ENCODE measurements at places on chromosomes 4 and X.

DNA sequence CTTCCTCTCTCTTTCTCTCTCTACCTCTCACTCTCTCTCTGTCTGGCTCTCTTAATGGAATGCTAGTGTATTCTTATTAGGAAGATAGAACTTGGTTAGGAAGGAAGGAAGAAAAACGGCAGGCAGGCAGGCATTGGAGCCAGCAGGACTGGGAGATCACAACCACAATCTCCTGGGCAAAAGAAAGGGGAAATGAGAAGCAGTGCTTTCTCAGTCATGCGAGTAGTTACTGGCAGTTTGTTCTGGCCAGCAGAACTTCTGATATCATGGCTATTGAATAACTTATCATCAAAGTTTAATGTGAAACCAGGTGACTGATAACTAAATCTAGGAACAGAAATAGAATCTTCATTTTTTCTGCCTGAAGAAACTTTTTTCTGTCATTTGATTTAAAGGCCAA, 60.9 kb upstream of the PAGE1 start:
- H3K27me3 ChIP-seq, result no peaks in the 10 kb centered on the region
- no peak overlapping the region for H3K27ac ChIP-seq
- no peak overlapping the region for H3K4me3 ChIP-seq
- H3K4me1 ChIP-seq, result no peaks in the 10 kb centered on the region

DNA sequence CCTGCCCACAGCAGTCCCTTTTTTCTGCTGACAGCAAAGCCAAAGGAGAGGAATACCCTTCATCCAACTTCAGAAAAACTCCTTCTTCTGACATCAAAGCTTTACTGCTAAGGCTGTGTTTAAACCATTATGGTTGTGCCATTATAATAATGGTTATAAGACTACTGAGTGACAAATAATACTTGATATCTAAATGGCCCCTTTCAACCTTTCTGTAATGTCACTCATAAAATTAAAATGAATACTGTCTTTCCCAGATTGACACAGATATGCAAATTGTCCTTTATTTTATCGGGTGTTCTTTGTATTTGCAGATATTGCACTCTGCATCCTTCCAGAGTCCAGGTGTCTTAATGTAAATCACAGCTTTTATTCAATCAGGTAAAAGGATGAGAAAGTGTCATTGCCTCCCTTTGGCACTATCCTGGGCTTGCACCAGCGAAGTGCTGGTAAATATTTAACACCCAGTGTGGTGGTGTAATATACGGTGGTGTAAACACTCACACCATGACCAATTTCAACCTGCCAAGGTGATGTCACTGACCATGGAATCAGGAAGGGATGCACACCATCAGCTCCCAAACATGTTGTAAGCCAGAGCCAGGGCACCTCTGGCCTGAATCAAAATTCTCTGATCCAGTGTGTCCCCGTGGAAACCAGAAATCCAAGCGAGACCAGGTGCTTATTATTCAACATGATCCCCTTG, 139.4 kb upstream of the TENM3 start:
- no peaks in the 10 kb centered on the region for H3K4me1 ChIP-seq
- no peak overlapping the region for H3K4me3 ChIP-seq
- DNase-seq, result no peak
- H3K27ac ChIP-seq, result no peak overlapping the region

- H3K4me3 ChIP-seq, result no peak within 1 kb of the TSS
- no peak within 1 kb of the TSS for H3K27ac ChIP-seq
These were observed at the start of gene MAGEB4 for GRCh38 chrX:30241724-30242415. Gene MAGEB4, plus strand, starts transcription at chrX:30242000. Its CDS starts 136 bp downstream, at chrX:30242136.

DNA sequence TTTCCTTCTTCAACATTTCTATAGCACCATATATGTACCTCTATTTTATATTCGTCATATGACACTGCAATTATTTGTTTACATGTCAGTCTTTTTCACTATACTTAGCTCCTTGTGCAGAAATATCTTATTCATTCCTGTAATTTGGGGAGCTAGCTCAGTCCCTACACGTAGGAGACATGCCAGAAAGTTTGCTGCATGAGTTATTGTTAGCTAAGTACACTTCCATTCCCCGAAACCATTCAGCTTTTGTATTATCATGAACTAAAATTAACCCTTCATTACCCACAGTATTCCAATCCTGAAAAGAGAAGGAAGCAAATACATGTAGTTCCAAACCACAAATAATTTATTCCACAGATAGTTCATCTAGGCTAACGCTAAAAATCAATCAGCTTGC, 10.2 kb downstream of the CBR4 start:
- H3K36me3 ChIP-seq, result peaks cover 44% of the 10 kb centered on the region
- H3K4me3 ChIP-seq, result no peak overlapping the region

DNA sequence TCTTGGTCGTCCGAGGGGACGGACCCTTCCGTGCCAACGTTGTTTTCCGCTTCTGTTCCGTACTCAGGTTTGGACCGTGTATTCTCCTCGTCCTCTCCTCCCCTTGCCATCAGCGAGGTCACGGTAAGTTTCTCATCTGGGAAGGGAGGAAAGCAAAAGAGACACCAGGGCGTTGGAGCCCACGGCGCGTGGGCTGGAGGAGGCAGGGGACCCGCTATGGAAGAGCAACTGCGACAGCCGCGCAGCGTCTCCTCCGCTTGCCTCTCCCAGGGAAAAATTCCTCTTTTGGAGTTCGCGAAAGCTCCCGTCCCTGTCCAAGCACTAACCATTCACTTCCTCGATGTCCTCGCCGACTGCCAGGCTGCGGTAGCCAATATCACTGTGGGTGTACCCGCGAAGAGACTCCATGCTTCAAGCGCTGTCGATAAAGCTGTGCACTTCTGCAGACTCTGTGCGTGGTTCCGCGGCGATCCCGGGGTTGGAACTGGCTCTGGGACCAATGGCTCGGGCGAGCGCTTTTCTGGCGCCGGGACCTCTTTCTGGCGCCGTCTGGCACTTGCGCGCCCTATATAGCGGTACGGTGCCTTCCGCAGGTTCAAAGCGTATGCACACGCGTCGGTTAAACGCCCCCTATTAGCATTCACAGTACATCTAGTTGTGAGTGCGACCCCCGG, at the start of gene ESX1:
ESX1 (minus strand) TSS at position 492 of the 674 bp plus-strand sequence; CDS start at position 408, 84 bp downstream.
- peak; percentile 31 for DNase-seq
- H3K27ac ChIP-seq, result no peak within 1 kb of the TSS
- no peaks in the 10 kb centered on the region for H3K36me3 ChIP-seq
- H3K4me3 ChIP-seq, result peak within 1 kb of the TSS; percentile 45

- no peak for DNase-seq
- no peak overlapping the region for H3K4me3 ChIP-seq
- peaks cover 4% of the 10 kb centered on the region for H3K27me3 ChIP-seq
- H3K27ac ChIP-seq, result no peak overlapping the region
- H3K4me1 ChIP-seq, result no peaks in the 10 kb centered on the region
These were observed 79.3 kb upstream of the DYNLT3 start for GRCh38 chrX:37926700-37927099.

Measured in activated CD4-positive, alpha-beta T cell treated with anti-CD3 and anti-CD28 coated beads for 36 hours (primary cell).